T-cell (primary cell): ENCODE measurements at places on chromosomes 16 and 17. TPM values are rescaled to one million over a fixed set of nuclear protein-coding genes. Genes with fewer than 3 reads are reported as not detected.

The NPTX1 gene
- 0.33 TPM for total RNA-seq

The CASKIN1 gene
- total RNA-seq: not detected

The PSMD3 gene
- total RNA-seq: 69.0 TPM

The CLEC19A gene
- total RNA-seq: not detected

The WFDC1 gene
- total RNA-seq: not detected

The FSCN2 gene
- 1.2 TPM for total RNA-seq

The PRRT2 gene
- total RNA-seq: 7.9 TPM

The WNT3 gene
- 0.09 TPM for total RNA-seq

The UBB gene
- total RNA-seq: 669 TPM

The GUCY2D gene
- not detected for total RNA-seq

The SUPT4H1 gene
- total RNA-seq: 63.2 TPM

The SKAP1 gene
- 80.4 TPM for total RNA-seq

The PLA2G10 gene
- not detected for total RNA-seq

The ATP2A1 gene
- 0.85 TPM for total RNA-seq

The ZNF785 gene
- total RNA-seq: 15.9 TPM

The HS3ST3B1 gene
- total RNA-seq: 28.5 TPM

The CCDC200 gene
- total RNA-seq: not detected

The SLFN13 gene
- total RNA-seq: 34.1 TPM

The SLC52A1 gene
- total RNA-seq: not detected

The ADAD2 gene
- total RNA-seq: not detected

The STX8 gene
- 57.8 TPM for total RNA-seq

The HOXB9 gene
- total RNA-seq: 0.19 TPM

The TRIM72 gene
- not detected for total RNA-seq

The TBX6 gene
- total RNA-seq: 1.4 TPM

The SPATA22 gene
- 1.5 TPM for total RNA-seq

The TBC1D3C gene
- 6.2 TPM for total RNA-seq

The TNFRSF17 gene
- 0.53 TPM for total RNA-seq

The DDX52 gene
- total RNA-seq: 23.4 TPM

The KRT25 gene
- not detected for total RNA-seq

The AIPL1 gene
- not detected for total RNA-seq

The PABPN1L gene
- not detected for total RNA-seq

The ALOXE3 gene
- total RNA-seq: 1.2 TPM

The AARS1 gene
- total RNA-seq: 23.6 TPM

The TUBG1 gene
- total RNA-seq: 17.2 TPM

The CCL7 gene
- not detected for total RNA-seq

The RCVRN gene
- total RNA-seq: 0.37 TPM

The HOXB1 gene
- total RNA-seq: not detected

The TRAP1 gene
- total RNA-seq: 143 TPM

The KRTAP1-4 gene
- not detected for total RNA-seq

The SMTNL2 gene
- total RNA-seq: not detected

The APRT gene
- total RNA-seq: 166 TPM

The SEZ6 gene
- not detected for total RNA-seq

The CCL3 gene
- total RNA-seq: 4.0 TPM

The TCAP gene
- total RNA-seq: 7.8 TPM

The KIFC3 gene
- 2.2 TPM for total RNA-seq

The CNGB1 gene
- total RNA-seq: not detected

The CTRL gene
- 11.6 TPM for total RNA-seq

The ABCC12 gene
- not detected for total RNA-seq
